ENCODE measurements at places on chromosomes 6 and 20.

GRCh38 chr6:135243871-135244796 lies 63.0 kb downstream of the MYB start:
- no peak for DNase-seq

DNA sequence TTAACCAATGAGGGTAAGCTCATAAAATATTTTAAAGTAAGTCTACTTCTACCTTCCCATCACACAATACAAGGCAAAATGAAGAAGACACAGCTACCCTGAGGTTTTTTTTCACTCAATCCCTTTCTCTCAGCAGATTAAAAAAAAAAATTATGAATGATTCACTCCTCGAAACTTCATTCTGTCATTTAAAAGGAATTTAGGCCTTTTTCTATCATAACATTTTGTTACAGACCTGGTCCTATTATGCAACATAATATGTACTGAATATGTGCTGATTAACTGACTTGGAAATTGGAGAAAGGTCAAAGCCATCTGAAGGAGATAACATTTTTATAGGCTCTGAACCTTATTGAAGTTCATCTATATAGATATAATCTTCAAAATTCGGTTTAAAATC lies 45.5 kb downstream of the PRL start:
- no peak for DNase-seq

GRCh38 chr6:89952105-89952671 lies 57.9 kb downstream of the GJA10 start:
- DNase-seq = peak; percentile 14

GRCh38 chr20:13340088-13340487 lies 119.0 kb downstream of the ISM1 start:
- no peak for DNase-seq

DNA sequence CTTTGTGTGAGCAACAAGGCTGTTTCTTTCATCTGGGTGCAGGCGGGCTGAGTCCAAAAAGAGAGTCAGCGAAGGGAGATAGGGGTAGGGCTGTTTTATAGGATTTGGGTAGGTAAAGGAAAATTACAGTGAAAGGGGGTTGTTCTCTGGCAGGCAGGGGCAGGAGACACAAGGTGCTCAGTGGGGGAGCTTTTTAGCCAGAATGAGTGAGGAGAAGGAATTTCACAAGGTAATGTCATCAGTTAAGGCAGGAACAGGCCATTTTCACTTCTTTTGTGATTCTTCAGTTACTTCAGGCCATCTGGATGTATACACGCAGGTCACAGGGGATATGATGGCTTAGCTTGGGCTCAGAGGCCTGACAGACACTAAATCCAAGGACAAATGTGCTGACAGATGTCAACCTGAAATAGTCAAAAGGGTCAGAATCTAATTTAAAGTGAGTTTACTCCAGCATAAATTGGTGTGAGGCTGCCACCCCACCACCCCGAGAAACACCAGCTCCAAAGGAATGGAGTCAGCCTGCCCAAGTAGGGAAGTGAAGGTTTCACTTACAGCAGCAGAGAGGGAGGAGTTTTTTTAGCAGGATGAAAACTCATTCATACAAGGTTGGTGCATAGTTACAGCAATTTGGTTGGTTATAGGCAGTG lies 560.0 kb upstream of the CDH4 start:
- DNase-seq = no peak

- no peak for DNase-seq
These were observed 456.3 kb downstream of the MAFB start for GRCh38 chr20:40232756-40233155.

All from CD4-positive, alpha-beta T cell treated with Interleukin-17A for 1 hour (primary cell).